D341Med (cell line): ENCODE measurements at places on chromosomes 11 and 22.

- no peak for DNase-seq
These were observed 134.5 kb downstream of the WNT7B start for GRCh38 chr22:45842291-45842991.

- DNase-seq: no peak
These were observed 49.7 kb upstream of the ARFGAP3 start for GRCh38 chr22:42906605-42907348.

- no peak for DNase-seq
These were observed 42.5 kb downstream of the CD82 start for GRCh38 chr11:44607987-44608386.

GRCh38 chr11:83124636-83125424, 32.1 kb upstream of the PCF11 start:
- DNase-seq: no peak

GRCh38 chr11:44633641-44634040, 68.2 kb downstream of the CD82 start:
- peak; percentile 49 for DNase-seq
